ENCODE measurements at places on chromosomes 1 and 21.

- peak; percentile 54 for DNase-seq
These were observed 360.6 kb upstream of the USP24 start for GRCh38 chr1:55575571-55576279.

DNA sequence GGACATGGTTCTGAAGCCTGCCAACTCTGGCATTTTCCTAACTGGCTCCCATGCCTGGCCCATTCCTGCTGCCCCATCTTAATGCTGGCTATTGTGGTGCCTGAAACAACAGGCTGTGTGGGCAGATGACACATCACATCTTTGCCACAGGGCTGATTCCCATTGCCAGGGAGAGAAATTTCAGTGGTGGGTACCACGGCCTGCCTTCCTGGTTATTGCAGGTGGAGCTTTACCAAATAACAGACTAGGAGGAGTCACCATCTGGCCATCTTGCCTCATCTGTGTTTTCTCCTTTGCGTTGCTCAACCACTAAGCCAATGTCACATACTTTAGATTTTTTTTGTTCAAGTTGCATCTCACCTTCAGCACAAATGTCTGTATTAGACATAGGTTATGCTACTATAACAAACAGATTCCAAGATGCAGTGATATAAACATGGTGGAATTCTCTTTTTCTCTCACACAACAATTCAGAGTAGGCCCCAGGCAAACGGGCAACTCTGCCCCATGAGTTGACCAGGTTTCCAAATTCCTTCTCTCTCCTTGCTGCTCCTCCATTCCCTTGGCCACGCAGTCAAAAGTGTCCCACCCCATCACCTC, 14.1 kb downstream of the CDA start:
- DNase-seq, result no peak

GRCh38 chr1:184633785-184634184, 120.9 kb downstream of the EDEM3 start:
- DNase-seq, result no peak

DNA sequence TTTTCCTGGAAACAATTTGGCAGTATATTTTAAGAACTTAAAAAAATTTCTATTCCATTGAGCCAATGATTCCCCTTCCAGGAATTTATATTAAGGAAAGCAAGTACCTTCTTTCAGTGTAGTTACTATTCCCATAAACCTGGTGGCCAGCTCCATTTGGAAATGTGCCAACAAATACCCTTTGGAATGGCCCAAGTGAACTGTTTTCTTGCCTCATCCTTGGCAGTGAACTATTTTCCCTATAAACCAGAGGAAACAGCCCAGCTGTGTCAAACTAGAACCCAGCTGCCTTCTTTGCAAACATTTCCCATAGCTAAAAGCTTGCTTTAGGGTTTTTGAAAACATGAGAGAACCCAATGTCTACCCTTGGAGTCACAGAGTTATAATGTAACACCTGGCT, 496.9 kb downstream of the NEGR1 start:
- peak; percentile 77 for DNase-seq

DNA sequence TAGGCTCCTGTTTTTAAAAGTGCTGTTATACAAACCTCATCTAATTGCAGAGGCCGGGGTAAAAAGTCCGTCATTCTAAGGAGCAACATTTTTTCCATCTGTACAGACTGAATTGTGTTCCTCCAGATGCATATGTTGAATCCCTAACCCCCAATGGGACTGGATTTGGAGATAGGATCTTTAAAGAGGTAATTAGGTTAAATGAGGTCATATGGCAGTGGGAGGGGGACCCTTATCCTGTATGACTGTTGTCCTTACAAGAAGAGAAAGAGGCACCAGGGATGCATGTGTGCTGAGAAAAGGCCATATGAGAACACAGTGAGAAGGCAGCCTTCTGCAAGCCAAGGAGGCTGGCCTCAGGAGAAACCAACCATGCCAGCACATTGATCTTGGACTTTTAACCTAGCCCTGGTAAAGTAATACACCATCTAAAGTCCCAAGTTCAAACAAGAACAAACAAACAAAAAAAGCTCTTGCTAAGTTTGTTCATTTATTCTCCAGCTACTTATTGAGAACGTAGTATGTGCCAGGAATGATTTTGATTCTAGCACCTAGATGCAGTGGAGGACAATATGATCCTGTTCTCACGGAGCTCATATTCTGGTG, 352.4 kb downstream of the NTNG1 start:
- no peak for DNase-seq

GRCh38 chr1:224662870-224663269, 46.8 kb downstream of the CNIH3 start:
- DNase-seq, result no peak

GRCh38 chr1:16258591-16259135, 21.7 kb upstream of the CPLANE2 start:
- no peak for DNase-seq

GRCh38 chr1:23422241-23422877, 2.2 kb downstream of the TCEA3 start:
- DNase-seq, result no peak

GRCh38 chr1:147919896-147920295, 8.3 kb upstream of the GPR89B start:
- no peak for DNase-seq

- DNase-seq, result no peak
These were observed 784 bp upstream of the KCND3 start for GRCh38 chr1:111990026-111990877.

GRCh38 chr1:23283667-23284602, 60.1 kb downstream of the HNRNPR start:
- no peak for DNase-seq

DNA sequence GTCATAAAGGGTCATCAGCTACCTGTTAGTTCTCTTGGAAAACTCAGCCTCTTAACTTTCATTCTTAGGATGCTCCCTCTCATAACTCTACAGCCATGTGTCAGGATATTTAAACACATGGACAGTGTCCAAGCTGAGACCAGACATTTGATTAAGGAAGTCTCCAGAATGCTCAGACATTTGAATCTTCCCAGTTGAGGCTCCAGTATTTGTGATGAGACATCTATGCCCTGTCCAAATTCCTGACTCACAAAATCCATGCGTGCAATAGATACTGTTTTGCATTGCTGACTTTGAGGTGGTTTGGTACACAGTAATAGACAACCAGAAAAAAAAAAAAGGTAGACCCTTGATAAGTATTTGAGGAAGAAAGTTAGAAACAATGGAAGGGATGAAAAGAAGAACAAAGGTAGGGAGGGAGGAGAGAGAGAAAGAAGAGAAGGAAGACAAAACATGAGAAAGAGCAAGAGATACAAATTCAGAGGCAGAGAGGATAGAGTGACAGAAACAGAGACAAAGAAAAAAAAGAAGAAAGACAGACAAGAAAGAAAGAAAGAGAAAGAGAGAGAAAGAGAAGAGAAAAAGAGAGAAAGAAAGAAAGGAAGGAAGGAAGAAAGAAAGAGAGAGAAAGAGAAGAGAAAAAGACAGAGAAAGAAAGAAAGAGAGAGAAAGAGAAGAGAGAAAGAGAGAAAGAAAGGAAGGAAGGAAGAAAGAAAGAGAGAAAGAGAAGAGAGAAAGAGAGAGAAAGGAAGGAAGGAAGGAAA, 275.5 kb upstream of the PRMT6 start:
- no peak for DNase-seq

DNA sequence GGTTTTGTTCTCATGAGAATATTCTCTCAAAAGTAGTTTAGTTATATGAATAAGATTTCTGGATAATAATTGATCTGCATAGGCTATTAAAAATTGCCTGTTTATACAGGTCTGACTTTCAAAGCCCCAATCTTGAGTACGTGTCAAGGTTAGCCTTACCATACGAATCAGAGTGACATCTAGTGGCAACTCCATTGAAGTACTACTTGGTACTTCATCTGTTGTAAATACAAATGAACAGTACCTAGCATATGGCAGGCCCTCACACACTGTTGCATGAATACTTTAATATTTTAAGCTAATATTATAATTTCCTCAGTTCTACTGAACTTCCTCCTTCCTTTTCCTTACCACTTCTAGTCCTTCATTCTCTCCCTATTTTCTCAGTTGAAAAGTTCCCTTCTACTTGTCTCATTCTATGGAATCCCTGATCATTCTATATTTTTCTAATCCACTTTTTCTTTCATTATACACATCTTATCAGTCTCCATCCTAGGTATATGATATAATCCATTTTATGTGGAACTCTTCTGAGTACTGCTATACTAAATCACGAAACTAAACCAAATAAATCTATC, 101.2 kb downstream of the AKT3 start:
- peak; percentile 86 for DNase-seq

- no peak for DNase-seq
These were observed 16.3 kb upstream of the PIGC start for GRCh38 chr1:172460177-172460576.
